ENCODE measurements at places on chromosomes 3 and 15.

DNA sequence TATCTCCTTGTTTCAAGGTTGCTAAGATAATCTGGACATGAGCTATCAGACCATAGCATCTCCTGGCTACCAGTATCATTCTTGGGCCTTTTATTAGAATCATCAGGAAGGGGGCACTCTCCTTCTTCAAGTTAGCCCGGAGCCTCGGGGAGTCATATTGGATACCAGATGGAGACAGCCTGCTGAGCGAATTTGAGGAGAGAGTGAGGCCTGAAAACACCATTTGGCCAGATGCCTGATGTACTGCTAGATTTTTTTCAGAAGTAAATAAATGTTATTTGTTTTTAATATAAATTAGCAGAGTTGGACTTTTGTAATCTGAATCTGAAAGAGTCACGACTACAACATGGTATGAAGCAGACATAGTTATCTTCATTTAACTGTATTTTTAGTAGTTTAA is 848.6 kb downstream of the IGSF11 start:
- DNase-seq, result no peak

GRCh38 chr3:61032991-61033390 is 218.3 kb downstream of the FHIT start:
- DNase-seq, result no peak

DNA sequence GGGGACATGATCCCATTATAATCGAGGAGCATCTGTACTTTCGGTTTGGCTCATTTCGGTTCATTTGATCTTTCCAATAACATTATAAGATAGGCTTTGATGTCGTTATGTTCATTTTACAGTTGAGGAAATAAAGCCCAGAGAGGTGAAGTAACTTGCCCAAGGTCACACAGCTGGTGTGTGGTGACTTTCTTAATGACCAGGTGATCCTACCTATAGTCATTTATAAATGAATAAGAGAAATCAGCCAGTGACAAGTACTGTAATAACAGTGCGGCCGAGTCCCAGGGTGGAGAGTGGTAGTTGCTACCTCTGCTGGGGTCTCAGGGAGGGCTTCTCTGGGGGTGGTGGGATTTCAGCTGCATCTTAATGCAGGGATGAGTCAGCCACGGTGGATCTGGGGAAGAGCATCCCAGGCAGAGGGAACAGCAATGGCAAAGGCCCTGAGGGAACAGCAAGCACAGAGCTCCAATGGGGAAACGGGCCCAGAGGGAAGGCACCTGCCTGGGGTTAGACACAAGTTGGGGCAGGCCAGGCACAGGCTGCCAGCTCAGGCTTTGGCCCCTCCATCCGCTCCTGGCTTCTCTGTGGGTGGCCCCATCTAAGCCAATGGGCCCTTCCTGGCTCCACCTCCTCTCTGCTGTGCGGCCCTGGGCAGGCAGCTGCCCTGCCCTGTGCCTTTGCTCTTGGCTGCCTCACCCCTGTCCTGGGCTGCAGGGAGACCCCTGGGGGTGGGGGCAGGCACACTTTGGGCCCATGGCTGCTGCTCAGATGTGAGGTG is 1.1 kb upstream of the FBLN2 start:
- no peak for DNase-seq

DNA sequence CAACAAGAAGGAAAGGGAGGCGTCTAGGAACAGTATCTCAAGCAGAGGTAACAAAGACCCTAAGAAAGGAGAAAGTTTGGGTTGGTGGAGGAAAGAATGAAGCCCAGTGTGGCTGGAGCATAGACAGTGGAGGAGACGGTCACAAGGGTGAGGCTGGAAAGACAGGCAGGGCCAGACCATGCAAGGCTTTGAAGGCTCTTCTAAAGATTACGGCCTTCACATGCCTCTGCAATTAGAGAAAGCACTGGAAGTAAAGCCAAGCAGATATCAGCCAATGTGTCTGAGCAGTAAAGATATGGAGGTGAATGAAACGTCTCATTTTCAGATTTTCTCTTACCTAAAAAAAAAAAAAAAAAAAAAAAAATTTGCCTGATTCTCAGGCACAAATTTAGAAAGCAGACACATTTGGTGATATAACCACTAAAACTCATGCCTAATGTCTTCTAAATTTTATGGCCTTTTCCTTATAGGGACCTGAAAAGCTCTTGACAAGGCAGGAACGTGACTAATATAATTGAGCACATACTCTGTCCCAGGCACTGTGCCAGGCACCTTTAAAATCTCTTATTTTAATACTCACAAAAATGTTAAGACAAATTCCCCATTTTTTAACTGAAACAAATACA is 184.1 kb downstream of the MECOM start:
- no peak for DNase-seq

GRCh38 chr15:71385026-71385425 is 269.8 kb downstream of the THSD4 start:
- no peak for DNase-seq

GRCh38 chr3:59267021-59267420 is 217.2 kb upstream of the CFAP20DC start:
- DNase-seq, result no peak

- no peak for DNase-seq
These were observed 12.2 kb downstream of the GHRL start for GRCh38 chr3:10280571-10280970.

DNA sequence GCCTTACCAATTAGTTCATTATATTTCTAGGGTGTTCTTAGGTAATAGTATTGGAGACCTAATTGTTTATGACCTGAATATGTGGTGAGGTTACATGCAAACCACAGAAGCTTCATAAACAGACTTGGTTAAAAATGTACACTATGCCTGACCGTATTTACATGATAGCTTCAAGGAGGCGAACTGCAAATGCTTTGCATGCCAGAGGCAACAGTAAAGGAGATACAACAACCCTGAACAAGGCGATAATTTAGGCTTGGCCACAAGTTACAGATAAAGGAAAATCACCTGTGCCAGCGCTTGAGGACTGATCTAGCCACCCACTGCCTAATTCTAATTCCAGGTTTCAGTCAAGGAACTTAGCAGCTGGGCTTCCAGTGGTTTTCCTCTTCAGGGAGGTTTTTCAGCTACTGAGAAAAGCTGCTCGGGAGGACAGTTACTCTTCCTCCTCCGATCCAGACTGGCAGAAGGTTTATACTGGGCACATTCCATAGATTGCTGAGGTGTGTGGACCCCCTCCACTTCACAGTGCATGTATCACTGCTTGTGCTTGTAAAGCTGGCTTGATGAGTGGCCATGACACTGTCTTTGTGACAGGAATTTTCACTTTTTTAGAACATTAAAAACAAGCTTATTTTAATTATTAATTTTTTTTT is 95.6 kb downstream of the DHX36 start:
- no peak for DNase-seq

DNA sequence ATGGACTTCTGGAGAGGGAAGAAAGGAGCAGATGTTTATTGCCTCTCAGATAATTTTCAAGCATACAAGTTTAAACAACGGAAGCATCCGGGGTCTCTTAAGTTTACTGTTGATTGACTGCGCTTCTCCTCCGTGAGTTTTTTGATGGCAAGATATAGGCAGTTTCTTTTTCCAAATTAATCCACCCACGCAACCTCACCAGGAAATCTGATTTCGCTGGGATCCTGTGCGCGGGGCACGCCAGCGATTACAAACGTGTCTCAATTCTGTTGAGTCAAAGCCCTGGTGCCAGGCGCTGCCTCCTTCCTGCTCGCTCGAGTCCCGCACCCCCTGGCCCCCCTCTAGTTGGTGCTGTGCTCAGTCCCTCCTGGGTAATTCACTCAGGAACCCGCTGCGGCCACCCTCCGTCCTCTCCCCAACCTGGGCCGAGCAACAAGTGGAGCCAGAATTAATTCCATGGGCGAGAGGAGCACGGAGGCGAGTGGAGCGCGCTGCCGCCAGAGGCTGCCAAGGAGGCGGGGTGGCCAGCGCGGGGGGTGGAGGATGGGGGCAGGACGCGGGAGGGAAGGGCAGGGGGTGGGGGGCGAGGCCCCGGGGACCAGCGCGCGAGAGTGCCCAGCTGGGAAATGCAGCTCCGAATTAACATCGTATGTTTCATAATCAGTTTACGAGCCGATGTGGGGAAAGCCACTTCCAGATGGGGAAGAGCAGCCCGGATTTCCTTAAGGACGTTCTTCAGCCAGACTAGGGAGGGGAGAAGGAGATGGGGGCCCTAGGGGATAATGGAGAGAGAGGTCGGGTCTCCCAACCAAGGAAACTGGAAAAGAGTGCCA is 6.0 kb downstream of the WNT5A start:
- DNase-seq, result no peak

GRCh38 chr15:99324082-99324620 is 72.9 kb downstream of the LRRC28 start:
- DNase-seq, result no peak
